ENCODE measurements at places on chromosomes 12 and 14.

GRCh38 chr12:7555752-7556151, 52.2 kb upstream of the CD163 start:
- DNase-seq, result peak; percentile 43

- no peak for DNase-seq
Observed at GRCh38 chr14:33551963-33552362, 398.9 kb downstream of the EGLN3 start.

- DNase-seq, result no peak
Observed at GRCh38 chr12:68037616-68038255, 48.5 kb downstream of the IFNG-AS1 start.

DNA sequence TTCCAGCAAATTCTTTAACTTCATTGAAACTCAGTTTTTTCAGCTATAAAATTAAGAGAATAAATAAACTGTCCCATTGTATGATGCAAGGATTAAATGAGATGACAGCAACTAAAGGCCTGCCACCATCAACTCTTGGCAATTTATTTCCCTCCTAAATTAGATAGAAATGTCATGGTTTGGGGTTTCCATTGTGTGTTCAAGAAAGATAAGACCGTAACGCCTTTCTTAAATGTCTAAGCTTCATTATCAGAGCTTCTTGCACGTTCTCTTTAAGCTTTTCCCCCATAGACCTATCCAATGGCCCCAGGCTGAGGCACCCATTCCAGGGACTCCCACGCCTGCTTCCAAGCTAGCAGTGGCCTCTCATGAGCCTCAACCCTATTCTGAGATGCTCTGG, 281.9 kb downstream of the CACNA1C start:
- DNase-seq, result no peak

- no peak for DNase-seq
Observed at GRCh38 chr12:100127766-100128511, 14.7 kb downstream of the BLTP3B start.

DNA sequence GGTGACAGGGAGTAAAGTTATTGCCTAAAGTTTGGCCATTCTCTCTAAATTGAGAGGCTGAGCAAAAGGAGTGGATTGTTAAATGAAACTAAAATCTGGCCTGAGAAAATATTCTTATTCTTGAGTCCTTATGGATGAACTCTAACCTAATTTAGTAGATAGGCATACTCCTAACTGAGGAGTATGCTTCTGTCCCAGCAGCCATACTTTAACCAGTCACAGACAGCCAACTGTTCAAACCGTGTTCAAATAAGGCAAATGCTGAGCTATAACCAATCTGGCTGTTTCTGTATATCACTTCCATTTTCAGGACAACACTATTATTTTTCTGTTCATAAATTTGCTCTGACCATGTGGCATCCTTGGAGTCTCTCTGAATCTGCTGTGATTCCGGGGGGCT, 75.9 kb upstream of the RERGL start:
- no peak for DNase-seq

DNA sequence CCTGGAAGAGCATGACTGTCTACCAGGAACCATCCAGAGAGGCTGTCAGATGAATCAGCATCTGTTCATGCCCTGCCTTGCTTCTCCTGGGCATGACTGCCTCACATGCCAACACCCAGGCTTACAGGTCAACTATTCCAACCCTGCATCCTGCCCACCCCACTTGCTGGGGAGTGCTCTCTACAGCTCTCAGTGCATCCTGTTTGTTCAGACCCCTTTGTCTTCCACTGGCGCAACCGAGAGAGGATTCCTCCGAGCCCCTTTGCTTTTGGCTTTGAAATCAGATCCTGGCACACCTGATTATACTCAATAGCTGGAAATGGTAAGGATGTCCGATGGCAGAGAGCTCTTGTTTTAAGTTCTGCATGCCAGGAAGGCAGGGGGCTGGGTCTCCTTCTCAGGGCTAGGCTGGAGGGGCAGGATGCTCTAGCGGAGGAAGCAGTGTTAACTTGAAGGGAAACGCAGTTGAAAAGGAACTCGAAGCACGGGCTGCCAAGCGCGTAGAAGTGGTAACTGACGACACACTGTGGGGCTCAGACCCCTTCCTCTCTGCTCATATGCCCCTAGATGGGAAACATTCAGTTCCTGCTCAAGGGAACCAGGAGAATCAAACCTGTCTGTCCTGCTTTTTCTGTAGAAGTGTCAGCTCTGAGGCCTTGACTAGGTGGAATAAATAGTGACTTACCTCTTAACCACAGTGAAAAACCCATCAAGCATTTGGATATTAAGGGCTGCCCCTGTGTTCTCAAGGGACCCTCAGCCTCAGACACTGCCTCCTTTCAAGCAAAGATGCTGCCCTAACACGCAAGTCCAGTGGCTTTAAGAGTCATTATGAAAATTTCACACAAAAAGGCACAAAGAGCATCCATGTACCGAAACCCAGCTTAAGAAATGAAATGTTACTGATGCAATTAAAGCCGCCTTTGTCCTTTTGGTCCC, 297.5 kb downstream of the ZFP36L1 start:
- DNase-seq, result no peak

DNA sequence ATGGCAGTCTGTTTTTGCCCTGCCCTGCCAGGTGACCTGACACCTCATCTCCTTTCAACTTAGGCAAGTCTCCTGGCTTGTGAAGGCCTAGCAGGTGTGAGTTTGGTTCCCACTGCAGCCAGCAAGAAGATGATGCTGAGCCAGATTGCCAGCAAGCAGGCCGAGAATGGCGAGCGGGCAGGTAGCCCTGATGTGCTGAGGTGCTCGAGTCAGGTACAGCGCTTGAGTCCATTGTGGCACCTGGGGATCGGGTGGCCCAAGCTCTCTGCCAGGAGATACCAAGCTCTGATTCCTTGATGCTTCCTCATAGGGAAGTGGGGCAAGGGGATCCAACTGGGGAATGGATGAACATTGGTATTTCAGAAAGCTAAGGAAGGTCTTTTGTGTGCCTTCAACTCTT, 4.1 kb upstream of the CSAD start:
- no peak for DNase-seq

DNA sequence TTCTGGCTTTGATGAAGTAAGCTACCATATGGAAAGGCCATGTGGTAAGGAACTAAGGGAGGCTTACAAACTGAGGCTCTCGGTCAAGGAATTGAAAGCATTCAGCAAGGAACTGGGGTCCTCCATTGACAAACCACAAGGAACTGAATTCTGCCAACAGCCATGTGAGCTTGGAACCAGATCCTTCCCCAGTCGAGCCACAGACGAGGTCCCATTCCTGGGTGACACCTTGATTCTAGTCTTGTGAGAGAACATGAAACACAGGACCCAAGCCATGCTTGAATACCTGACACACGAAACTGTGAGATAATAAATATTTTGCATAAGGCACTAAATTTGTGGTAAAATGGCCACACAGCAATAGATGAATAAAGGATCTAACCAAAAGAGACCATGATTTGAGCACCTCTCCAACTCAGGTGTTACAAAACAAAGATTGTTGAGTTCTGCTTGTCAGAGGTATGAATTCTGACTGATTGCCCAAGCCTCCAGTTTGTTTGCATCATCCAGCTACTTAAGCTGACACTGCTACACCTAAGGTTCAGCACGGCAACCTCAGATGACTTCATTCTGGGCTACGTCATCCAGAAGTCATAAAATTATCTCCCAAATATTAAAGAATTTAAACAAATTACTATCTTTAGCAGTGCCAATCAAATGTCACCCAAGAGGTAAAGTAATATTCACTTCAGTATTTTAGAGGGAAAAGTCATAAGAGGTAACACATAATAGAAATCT, 59.4 kb downstream of the GARIN6 start:
- no peak for DNase-seq

DNA sequence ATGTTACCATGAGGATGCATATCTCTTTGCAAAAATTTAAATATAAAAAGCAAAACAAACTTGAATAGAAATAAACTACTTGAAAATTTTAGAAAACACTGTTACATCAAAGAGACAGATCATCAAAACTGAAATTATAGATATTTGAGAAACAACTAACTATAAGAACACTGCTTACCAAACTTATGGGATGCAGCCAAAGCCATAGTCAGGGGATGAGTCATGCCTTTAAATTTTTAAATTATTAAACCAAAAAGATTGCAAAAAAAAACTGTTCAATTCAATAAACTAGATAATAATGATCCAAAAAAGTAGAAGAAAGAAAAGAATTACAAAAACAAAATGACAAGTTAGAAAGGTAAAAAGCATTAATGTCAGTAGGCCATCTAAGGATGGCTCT, 7.5 kb downstream of the BDKRB2 start:
- DNase-seq, result no peak

GRCh38 chr12:19436931-19437330, 2.4 kb upstream of the AEBP2 start:
- no peak for DNase-seq

DNA sequence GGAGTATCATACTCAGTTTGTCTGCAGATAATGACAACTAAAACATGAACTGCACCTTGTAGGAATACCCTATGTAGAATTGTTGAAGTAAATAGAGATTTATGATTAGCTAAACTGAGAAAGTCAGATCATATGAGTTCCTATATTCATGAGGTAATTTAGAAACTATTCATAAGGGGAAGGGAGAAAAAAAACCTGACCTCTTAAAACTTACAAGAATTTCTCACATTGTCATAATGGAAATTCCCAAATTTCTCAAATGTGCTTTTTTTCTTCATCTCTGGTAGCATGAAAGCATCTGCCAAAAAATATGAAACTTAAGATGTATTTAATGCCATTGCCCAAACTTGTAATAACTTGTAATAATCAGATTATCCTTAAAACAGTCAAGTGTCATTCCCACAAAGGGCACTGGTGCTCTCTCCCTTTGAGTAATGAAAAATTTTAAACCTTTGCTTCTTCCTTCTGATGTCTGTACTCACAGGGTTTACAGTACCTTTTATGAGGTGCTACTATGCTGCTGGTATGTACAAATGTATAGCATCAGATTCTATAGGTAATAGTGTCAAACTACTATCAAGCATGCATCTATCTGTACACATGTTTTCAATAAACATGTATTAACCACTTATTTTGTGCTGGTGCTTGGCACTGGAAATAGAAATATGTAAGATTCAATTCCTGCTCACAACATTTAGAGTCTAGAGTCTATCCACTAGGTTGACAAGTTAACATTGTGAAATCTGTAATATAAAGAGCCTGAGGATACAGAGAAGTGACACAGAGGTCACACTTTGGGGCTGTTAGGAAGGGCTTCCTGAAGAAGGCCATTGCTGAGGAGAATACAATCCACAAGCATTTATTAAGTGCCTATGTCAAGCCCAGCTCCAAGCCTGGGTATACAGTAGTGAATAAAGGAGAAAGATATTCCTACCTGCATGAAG, 17.4 kb upstream of the DRAM1 start:
- DNase-seq, result no peak

DNA sequence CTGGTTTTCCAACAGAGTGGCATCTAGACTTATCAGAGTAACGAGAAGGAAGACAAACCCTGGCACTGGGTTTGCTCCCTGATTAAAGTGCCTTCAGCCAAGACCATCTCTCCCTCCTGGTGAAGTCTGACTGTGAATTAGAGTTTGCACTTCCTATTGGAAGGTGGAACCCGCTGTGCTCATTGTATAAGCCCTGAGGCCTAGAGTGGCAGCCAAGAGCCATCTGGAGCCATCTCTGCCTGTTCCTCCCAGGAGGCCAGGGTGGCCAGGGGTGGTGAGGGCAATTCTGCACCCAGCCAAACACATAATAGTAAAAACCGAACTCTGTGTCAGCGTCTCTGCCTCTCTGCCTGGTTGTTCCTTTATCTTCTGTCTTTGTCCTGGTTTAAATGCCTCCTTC, 25.0 kb downstream of the MFAP5 start:
- no peak for DNase-seq

- DNase-seq, result no peak
Observed at GRCh38 chr12:8120072-8120713, 3.2 kb upstream of the CLEC4A start.

GRCh38 chr14:71591929-71592328, 340.3 kb upstream of the RGS6 start:
- DNase-seq, result no peak

GRCh38 chr12:27730097-27730588, 19.5 kb downstream of the MRPS35 start:
- DNase-seq, result no peak

GRCh38 chr12:12608557-12608957, 3.1 kb upstream of the CREBL2 start:
- DNase-seq, result no peak

DNA sequence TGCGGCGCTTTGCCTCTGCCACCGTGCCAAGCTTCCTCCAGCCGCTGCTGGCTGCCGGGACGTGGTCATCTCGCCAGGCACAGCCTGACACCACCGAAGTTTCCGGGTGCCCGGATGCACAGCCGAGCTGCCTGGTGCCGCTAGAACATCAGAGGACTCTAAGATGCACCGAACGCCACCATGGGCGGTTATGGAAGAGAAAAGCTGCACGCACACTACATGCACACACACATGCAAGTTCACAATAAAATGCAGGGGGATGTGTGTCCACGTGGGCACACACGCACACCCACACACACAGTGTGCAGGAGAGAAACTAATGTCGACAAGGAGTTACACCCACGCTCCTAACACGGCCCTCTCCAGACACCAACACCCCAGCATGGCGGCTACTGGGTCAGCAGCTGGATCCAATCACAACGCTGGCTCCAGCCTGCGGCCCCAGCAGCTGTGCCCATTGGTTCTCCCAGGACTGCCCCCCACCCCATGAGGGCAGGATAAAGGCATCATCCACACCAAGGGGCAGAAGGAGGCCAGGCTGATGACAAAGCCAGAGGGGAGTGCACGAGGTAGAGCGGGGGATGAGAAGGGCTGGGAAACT, 82.7 kb downstream of the BCL11B start:
- no peak for DNase-seq

DNA sequence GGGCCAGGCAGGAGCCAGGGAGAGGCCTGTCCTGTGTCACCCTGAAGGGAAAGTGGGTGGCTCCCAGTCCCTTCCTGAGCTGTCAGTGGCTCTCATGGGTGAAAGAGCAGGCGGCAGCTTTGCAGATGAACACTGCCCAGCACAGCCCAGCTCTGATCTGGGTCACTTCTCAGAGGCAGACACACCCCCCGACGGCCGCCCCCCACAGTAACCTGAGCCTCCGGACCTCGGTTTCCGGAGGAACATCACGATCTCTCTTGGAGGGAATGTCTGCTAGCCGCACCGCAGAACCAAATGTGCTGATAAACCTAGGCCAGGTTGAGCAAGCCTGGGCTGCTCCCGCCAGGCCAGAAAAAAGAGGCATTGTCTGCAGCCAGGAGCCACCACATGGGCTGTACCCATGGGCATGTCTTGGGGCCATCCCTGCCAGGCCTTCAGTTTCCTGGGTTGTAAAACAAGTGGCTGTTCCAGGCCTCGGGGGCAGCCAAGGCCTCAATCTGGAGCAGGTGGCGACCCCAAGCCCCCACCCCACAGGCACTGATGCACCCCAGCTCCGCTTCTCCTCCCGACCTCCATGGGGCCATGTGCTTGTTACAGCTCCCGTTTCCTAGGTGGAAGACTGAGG, 57.6 kb downstream of the NCOR2 start:
- no peak for DNase-seq

DNA sequence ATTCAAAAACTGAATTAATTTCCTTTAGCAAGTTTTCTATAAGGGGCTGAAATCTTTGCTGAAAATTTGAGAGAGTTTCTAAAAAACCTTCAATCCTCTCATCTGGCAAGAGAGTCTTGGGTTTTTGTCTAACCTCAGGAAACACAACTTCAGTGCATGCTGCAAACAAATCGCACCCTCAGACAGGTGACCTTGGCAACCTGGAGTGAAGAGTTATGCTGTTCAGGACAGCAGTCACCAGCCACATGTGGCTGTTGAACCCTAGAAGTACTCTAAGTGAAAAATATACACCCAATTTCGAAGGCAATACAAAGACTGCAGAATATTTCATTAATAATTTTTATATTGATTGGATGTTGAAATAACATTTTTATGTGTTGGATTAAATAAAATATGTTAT, 184.8 kb downstream of the RPS29 start:
- DNase-seq, result no peak
